ENCODE measurements at places on chromosomes 16 and 17.

GRCh38 chr17:4585638-4585994 is 1.3 kb downstream of the SMTNL2 start:
- no peak for DNase-seq

DNA sequence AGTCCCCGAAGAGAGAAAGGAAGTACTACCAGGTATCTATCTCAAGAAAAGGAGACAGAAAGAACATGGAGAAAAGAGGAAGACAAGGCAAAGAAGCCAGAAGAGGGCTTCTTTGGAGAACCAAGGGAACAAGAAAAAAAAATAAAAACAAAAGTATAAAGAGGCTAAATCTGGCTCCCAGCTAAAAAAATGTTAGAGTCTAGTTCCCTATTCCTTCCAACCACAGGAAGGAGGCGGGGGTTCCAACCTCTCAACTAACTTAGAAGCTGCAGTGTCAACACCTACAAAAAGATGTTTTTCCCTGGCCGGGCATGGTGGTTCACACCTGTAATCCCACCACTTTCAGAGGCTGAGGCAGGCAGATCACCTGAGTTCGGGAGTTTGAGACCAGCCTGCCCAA is 13.4 kb downstream of the UTP6 start:
- no peak for DNase-seq

DNA sequence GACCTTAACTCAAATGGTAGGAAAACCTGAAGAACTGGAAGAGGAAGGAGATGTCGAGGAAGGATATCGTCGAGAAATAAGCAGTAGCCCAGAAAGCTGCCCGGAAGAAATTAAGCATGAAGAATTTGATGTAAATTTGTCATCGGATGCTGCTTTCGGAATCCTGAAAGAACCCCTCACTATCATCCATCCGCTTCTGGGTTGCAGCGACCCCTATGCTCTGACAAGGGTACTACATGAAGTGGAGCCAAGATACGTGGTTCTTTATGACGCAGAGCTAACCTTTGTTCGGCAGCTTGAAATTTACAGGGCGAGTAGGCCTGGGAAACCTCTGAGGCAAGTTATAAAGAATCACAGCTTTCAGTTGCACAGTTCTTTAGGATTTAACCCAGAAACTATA is 15.5 kb downstream of the ERCC4 start:
- no peak for DNase-seq

GRCh38 chr16:49499869-49500610 is 126.4 kb downstream of the C16orf78 start:
- DNase-seq, result no peak

DNA sequence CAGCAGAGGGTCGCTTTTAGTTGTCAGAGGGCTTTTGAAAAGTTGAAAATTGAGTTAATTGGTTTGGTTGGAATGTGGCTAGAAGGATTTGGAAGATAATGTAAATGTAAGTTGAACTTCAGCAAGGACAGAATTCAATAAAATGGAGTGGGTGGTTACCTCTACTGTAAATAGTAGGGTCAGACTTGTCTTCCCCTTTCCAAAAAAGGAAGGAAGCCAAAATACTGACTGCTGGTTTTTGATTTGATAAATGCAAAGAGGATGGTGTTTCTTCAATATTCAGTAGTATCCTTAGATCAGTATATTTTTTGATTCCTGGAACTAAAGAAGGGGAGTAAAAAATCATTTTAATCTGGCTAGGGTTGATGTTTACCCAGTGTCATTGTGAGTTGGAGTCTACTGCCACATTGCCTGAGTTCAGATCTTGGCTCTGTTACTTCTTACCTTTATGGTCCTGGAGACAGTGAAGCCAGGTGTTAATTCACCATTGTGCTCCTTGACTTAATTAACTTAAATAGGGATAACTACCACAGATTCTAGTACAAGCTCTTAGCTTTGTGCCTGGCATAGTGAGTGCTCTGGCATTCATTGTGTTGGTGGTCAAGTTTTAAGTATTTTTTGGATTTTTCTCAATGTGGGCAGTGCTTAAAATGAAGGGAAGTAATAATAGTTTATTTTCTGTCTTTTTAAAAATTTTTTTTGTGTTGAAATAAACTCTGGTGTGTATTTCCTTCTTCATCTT is 4.4 kb downstream of the HAPSTR1 start:
- DNase-seq, result no peak

- DNase-seq, result peak; percentile 91
These were observed 135.4 kb downstream of the KCNJ12 start for GRCh38 chr17:21511363-21512195.

DNA sequence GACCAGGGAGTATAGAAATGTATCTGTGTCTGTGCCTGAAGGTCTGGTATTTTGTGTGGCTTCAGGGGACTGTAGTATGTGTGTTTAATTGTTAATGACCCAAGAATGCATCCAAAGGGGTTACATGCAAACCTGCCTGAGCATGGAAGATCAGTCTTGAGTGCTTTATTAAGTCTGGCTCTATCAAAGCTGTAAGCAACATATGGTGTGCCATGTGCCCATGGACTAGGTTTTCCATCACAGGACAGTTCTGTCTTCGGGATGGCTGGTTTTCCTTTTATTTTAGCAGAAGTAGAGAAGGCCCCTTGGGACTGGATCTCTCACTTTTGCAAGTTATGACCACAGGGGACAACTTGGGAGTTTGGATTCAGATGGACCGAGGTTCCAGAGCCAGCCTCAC is 18.2 kb downstream of the RBFOX1 start:
- no peak for DNase-seq

DNA sequence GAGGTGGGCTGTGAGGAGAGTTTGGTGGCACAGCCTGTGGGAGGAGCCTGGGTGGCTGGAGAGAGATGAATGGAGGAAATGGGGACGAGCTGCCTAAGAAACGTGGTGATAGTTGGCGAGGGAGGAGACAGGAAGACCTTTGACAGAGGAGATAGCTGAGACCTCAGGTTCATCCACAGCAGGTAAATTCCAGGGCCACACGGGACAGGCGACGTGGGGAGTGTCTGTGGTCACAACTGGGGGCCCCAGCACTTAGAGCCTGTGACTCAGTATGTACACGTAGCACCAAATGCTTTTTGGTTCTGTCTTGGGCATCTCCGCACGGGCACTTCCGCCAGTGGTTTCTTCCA is 7.7 kb downstream of the MINK1 start:
- DNase-seq, result no peak

- DNase-seq, result peak; percentile 54
These were observed at the start of gene ASPSCR1 for GRCh38 chr17:81977211-81977808. Gene ASPSCR1, plus strand, starts transcription at chr17:81977629. Its CDS starts 18 bp downstream, at chr17:81977647.

DNA sequence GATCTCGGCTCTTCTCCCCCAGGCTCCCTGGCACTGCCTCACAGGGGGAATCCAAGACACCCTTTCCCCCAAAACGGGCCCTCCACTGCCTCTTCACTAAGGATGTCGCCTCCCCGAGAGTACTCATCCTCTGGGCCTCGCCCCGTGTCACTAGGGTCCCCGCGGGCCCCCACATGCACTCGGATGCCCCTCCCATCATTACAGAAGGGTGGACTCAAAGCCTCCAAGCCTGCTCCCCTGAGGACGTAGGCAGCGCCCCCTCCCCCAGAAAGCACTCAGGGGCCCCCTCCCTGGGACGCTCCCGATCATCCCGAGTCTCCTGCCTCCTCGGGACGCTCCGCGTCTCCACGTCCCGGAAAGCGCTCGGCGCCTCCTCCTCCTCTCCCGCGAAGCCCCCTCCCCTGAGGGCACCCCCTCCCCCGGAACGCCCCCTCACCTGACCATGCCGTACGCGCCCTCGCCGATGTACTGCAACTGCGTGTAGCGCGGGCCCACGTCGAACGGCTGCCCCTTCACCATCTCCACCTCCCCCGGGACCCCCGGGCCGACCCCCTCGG is 338 bp downstream of the MAPK3 start:
- peak; percentile 72 for DNase-seq

GRCh38 chr17:61128661-61129115 is 271.0 kb upstream of the TBX2 start:
- no peak for DNase-seq

- no peak for DNase-seq
These were observed 6.0 kb upstream of the CCL2 start for GRCh38 chr17:34249061-34249460.

DNA sequence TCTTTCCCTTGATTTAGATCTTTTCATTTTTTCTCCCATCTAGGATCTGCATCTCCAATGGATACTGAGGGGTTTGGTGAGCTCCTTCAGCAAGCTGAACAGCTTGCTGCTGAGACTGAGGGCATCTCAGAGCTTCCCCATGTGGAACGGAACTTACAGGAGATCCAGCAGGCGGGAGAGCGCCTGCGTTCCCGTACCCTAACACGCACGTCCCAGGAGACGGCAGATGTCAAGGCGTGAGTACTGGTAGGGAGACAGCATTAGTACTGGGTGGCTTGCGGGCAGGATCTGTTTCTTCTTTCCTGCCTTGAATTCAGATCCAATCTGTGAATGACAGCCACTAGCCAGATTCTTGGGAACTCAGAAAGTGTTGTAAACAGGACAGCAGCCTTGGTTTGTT is 18.3 kb downstream of the NUP93 start:
- DNase-seq, result no peak

GRCh38 chr16:16052916-16053315 is 103.5 kb downstream of the ABCC1 start:
- no peak for DNase-seq

DNA sequence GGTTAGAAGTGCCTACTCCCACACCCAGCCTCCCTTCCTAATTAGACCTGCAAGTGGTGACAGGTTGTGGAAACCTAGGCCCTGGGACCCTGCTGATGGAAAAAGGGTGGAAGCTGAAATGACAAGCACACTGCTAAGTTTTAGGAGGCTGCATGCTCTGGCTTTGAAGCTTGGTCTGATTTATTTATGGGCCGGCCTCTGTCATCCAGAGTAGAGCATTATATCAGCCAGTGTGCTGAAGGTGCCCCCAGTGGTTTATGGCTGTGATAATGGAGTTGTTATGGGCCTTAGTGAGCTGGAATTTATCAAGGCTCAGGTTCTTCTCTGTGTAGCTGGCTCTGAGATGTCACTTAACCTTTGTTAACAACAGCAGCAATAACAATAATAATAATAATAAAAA is 142.6 kb downstream of the UTP18 start:
- no peak for DNase-seq

Data from ascending aorta (tissue), 2 donors.